T-helper 1 cell (primary cell): ENCODE measurements at places on chromosomes 7 and 10.

DNA sequence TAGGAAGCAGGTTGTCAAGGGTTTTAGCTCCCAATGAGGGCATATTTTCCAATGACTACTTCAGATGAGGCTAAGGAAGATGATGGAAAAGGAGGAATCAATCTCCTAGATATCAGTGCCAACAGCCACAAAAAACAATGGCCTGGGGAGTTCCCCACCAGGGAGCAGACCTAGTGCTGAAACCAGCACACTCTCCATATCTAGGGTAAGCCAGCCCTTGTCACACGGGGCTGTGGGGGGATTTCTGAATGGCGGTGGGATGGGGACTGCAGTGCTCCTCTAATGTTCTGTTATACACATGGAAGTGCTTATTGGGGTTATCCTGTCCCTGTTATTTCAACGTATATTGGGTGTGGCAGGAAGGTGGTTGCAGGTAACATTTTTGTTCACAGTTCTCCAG lies 18.5 kb downstream of the EPC1 start:
- DNase-seq, result no peak

GRCh38 chr10:71585564-71586290 lies 133.9 kb downstream of the C10orf105 start:
- DNase-seq, result no peak

DNA sequence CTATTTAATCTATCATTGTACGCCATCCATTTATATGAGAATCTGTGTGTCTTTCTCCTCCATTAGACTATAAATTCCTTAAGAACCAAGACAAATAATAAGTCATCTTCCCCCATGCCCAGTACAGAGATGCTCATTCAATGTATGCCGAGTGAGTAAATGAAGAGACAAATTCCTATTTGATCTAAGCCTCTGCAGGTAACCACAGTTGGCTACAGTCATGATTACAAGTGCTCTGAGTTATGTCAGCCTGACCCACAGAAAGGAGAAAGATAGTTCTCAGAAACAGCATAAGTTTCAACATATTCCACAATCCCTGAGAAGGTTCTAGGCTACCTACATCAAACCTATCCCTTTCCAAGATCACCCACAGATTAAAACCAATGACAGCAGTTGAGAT lies 46.1 kb downstream of the MPP7 start:
- no peak for DNase-seq

DNA sequence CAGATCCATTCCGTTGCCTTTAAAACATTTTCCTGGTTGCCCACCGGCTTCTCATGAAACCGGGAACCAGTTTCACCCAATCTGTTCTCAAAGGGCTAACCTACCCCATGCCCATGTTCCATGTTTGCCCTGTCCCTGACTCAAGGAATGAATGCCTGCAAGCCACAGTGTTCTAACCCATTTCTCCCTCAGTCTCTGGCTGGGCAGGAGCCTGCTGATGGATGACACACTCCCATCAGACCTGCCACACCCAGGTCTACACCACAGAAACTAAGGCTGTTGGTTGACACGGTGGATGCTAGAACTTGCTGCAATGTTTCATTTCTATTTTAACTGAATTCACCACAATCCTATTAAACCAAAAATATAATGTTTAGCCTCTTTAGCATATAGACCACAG lies 15.6 kb downstream of the CLRN3 start:
- DNase-seq, result no peak

DNA sequence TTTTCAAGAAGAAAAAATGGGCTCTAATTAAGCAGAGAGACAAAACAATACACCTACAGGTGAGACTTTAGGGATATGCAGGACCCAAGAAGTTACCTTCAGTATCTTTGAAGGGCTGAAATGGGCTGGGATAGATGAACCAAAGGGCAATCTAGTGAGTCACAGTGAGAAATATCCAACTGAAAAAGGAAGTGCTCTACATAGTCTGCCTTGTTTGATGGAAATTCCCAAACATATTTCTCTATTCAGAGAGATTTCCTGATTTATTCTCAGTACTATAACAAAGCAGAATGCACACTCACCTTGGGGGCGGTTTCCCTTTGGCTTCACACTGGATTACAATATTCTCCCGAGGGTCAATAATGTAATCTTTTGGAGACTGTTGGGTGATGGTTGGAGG lies 104.1 kb upstream of the LAMB4 start:
- DNase-seq, result no peak

- no peak for DNase-seq
Observed at GRCh38 chr10:89022734-89023133, 32.1 kb downstream of the FAS start.

GRCh38 chr7:45239486-45239885 lies 81.9 kb downstream of the RAMP3 start:
- no peak for DNase-seq

- no peak for DNase-seq
Observed at GRCh38 chr7:12926206-12926605, 238.8 kb downstream of the ARL4A start.

DNA sequence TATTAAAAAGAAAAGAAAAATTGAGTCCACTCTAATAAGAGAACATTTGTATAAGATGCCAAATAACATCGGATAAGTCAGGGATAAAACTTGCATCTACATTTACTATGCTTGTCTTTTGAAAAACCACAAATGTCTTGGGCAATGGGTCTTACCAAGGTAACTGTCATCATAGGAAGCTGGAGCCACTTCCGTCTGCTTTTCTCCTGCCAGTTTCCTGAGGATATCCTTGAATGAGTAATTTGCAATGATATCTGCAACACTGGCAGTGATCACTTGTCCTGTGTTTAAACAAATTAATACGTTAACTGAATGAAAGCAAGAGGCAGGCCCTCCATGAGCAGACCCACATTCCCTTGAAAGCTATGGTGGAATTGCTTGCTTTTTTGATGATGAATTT lies 47.3 kb downstream of the ITGA8 start:
- no peak for DNase-seq

DNA sequence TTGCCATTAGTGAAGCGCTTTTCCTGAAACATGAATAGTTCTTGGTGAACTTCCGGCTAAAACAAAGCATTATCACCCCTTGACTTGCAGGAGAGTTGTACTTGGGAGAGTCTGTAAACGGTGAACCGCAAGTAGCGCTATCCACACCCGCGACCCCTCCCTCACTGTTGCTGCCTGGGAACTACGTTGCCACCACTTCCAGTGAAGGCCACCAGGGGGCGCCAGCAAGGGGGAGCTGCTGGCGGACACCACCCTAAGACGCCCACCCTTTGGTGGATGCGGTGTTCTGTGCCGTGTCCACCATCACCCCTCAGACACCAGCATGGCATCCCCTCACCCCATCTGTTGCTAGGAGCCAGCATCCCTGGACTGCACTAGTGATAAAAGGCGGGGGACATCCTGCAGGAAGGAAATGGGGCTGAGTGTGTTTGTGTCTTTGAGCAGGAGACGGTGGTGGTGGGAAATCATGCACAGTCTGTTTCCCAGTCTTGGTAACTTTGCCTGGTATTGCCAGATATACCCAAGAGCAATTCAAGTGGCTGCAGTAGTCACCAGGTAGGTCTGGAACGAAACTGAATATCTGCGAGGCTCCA lies 298.2 kb downstream of the FRMD4A start:
- peak; percentile 30 for DNase-seq

DNA sequence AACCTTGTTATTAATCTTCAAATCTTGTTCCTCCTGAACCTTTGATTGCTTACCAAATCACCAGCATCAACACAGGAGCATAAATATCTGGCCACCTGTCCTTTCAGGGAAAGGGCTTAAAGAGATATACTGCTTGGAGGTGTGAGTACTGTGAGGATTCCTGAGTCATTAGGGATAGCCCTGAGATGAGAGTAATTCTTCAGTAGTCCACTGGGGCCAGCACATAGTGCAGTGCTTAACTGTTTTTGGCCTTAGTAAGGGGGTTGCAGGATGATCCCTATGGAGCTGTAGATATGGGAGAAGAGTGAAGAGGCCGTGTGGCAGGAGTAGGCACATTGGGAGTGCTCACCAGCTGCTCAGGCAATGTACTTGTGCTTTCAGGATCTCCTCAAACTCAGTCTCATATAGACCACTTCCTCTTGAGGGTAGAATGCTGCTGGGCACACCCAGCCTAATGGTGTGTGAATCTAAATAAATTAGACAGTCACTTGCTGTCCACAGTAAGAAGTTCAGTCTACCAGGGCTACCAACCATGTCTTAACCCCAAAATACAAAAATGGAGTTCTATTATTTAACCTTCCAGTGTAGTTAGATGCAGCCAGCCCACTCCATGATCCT lies 26.5 kb upstream of the GPR141 start:
- DNase-seq, result no peak
